ENCODE measurements at places on chromosomes 7 and 10.

GRCh38 chr10:116182426-116182825, 90.6 kb downstream of the GFRA1 start:
- DNase-seq: no peak

DNA sequence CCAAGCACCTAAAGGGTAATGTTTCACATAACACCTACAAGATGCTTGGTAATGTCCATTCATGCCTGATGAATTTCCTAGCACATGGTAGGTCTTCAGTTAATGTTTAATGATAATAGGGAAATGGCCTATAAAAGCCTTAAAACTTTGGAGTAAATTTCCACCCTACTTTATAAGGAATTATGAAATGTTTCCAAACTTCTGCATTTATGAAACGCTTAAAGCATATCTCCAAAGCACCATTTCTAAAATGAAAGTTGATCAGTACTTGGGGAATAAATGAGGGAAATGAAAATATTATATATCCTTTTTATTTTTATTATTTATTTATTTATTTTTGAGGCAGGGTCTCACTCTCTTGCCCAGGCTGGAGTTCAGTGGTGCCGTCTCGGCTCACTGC, 51.8 kb downstream of the INPP5F start:
- no peak for DNase-seq

GRCh38 chr10:69319841-69320316, 41.6 kb downstream of the HK1 start:
- no peak for DNase-seq

GRCh38 chr10:16904639-16905061, 87.4 kb upstream of the RSU1 start:
- DNase-seq: no peak

DNA sequence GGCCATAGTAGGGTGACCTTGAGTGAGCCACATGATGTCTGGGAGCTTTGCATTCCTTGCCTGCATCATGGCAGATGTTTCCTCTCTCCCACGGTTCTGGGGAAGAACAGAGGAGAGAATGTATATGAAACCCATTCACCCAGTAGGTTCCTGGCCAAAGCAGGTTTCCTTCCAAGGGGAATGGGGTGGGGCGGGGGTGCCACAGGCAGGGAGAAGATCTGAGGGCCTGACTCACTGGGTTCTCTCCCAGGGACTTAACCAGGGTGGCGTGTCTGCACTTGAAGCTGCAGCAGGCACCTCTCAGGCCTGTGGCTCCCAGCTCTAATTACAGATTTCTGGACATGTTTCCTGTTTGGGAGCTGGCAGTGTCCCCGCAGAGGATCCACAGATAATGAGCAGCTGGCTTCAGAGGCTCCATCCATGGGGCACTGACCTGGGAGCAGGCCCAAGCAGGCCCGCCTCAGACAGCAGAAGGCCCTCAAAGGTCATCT, 50.2 kb upstream of the ZMIZ1 start:
- DNase-seq: no peak

Measured in activated CD8-positive, alpha-beta memory T cell treated with anti-CD3 and anti-CD28 coated beads for 4 hours (primary cell).